ENCODE measurements at places on chromosomes 1 and 21.
A peak's percentile ranks its signal among the peaks of the same experiment; 100 is the strongest.

GRCh38 chr1:232628335-232629249 lies 1.3 kb downstream of the SIPA1L2 start:
- no peak for DNase-seq

DNA sequence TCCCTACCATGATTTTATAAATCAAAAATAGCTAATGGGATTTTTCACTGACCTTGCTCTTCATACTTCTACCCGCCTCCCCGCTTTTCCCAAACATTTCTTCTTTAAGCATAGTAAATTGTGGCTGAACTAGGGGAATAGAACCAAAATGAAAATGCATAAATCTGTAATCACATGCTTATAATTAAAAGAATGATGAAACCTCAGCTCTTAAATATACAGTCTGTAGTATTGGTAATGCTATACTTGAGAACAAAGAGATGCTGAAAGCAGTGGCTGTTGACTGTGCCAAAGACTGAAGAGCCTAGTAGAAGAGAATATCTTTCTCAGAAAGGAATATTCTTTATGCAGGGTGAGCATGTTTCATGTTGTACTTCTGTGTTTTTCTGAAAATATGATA lies 249.1 kb downstream of the GREM2 start:
- no peak for DNase-seq

DNA sequence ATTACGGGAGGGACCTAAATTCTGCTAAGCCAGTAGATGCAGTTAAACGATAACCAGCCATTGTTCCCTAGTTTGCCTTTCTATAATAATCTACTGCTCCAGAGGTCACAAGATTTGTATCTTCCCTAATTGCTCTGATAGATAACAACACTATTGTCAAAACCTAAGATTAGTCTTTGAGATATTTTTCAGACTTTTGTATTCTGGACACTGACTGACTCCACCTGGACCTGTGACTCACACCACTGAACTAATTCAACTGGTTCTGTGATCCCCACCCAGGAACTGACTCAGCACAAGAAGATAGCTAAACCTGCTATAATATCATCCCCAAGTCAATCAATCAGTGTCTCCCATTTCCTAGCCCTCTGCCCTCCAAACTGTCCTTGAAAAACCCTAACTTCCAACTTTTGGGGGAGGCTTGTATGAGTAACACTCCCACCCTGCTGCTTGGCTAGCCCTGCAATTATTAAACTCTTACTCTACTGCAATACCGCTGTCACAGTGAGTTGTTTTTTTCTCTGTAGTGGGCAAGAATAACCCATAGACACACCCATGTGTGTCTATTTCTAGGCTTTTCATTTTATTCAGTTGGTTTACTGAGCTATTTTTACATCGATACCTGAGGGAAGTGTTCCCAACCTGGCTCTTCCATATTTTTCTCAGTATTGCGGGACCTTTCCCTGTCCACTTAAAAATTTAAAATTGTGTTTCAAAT lies 11.2 kb downstream of the KIFAP3 start:
- DNase-seq = no peak

- DNase-seq = no peak
These were observed 53.3 kb downstream of the SPEN start for GRCh38 chr1:15900662-15901279.

- no peak for DNase-seq
These were observed 22.3 kb upstream of the KLHDC8A start for GRCh38 chr1:205379056-205379455.

- DNase-seq = no peak
These were observed 42.2 kb upstream of the KIRREL1 start for GRCh38 chr1:157951230-157951629.

DNA sequence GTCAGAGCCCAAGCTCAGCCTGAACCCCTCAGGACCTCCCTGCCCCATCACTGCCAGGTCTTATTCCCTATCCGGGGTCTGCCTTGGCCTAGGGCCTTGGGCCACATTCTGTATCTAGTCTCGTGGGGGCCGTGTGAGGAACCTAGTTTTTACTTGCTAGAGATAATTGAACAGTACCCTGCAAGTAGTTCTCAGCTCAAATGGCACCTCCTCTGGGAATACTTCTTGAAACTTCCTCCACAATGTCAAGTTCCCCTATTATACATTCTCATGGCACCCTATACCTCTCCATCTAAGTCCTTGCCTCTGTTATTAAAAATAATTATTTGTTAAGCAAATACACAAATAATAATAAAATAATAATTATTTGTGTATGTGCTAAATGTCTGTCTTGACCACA lies 32.9 kb upstream of the CSF1 start:
- no peak for DNase-seq

GRCh38 chr1:86948212-86948611 lies 33.8 kb downstream of the HS2ST1 start:
- DNase-seq = no peak

DNA sequence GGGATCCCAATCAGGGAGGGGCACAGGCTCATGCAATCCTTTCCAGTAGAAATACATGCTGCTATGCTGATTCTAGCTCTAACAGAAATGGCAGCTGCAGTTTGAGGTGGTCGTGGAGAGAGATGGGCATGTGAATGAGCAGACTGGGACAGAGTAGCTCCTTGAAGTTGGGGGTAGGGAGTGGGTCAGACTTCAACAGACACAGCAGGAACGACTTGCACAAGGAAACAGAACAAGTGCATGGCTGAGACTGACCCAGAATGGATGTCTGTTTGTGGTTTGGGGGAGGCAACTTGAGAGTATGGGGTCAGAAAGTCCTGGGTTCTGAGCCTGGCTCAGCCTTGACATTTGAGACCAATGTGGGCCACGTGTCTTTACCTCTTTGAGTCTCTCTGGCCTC lies 25.1 kb upstream of the TRABD2B start:
- peak; percentile 52 for DNase-seq

DNA sequence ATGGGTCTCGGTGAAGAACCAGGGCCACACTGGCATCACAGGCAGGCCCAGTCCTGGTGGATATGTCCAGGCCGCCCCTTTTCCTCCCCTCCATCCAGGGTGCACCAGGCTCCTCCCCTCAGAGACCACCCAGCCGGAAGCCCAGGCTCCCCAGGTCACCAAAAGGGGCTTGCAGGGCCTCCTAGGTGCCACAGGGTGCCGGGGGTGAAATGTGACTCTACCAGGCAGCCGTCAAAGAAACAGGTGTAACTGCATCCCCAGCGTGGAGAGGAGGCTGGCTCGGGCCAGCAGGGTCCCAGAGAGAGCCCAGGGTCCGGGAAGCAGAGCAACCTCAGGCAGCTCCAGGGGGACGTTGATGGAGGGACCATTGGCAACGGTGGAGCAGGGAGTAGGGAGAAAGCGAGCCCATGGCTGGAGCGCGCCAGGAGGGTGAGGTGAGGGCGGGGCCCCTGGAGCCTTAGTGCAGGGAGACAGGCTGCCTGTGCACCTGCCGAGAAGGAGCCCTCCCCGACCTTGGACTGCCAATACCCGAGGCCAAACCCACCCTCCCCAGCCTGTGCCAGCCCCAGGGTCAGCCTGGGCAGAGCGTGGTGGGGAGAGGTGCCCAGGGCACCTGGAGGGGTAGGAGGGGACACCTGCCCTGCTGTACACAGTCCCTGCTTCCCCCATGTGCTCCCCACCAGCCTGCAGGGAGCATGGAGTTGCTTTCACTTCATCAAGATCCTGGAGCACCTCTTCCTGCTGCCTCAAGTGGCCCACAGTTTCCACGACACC lies 48.3 kb upstream of the POFUT2 start:
- DNase-seq = no peak

DNA sequence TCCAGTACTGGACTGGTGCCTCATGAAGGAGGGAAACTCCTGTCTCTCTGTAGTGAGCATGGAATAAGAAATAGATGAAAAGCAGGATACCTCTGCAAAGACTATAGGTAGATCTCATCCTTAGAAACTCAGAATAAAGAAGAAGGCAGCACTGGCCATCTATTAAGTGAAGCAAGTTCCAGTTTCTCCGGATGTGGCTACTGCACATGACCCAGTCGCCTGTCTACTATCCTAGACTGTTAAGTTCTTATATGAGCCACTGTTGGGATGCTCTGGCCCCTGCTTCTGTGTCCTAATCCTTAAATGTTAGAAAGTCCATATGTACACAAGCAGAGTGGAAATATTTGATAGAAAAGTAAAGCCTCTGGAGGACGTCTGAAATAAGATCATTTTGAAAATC lies 2.2 kb downstream of the FASLG start:
- no peak for DNase-seq

DNA sequence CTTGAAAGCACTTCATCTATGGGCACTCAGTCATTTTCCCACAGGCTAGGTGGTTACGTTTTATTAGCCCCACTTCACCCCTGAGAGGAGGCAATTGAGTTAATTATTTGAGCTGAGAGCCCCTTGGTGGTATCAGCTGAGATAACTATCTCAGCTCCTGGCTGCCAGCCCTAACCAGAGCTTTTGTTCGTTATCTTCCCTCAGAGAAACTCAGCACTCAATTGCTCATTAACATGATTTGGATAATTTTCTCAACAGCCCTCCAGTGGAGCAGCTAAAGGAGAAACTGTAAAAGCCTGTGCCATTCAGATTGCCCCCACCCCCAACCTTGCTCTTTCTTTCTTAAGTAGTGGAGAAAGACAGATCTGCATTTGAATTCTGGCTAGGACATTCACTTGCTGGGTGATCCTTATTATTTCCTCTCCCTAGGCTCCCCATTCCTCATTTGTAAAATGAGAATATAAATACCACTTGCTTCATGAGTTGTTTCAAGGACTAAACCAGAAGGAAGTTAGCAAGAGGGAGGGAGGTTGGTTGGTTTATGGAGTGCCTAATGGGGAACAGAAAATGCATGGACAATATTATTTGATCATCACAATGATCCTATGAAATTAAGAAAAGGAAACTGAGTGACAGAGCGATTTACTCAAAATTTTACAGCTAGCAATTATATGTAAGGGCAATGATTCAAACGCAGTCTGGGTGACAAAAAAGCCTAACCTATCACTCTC lies 218.7 kb upstream of the FGGY start:
- no peak for DNase-seq

DNA sequence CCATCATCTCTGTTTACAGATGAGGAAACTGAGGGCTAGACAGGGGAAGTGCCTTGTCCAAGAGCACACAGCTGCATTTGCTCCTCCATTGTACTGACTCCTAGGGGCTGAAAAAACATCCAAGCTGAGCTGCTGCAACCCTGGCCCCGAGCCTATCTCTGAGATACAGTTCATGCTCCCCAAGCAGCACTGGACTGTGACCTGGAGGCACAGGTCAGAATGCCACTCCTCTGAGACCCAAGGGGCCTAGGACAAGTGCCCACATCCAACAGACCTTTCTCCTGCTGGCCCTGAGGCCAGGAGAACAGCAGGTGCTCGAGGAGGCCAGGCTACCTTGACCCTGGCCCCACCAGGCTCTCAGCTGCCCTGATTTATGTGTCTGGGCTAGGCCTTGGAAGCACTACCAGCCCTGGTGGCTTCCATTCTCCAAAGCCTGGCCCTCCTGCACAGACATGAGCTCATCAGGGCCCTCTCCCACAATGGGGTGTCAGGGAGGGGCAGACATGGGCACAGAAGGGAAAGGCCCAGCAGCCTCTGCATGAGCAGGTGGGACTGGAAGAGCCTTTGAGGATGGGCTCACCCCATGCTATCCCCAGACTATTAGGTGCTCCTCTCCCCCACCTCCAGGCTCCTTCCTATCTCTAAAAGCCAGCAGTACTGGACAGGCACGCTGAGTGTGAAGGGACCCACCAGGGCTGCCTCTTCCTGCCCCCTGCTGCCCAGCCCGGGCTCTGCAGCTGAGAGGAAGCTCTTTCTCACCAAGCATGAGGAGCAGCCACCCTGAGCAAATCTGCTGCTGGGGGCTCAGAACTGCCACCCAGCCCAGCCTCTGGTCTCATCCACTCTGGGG lies 18.8 kb downstream of the ADGRB2 start:
- DNase-seq = no peak

DNA sequence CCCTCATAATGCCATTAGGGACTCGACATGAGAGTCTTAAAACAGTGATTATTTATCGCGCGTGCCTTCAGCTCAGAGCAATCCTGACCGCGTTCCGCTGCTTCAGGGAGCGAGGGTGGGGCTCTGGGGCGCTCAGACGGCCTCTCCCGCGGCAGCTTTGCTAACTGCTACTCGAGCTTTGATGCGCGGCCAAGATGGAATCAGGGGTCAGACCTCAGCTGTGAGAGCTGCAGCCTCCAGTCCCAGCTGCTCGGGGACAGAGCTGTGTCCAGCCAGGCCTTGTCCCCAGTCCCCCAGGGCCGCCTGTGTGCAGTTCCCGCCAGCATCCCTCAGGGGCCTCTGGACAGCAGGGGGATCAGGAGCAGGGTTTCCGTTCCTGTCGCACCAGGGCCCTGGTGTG lies 104.6 kb upstream of the TTC34 start:
- no peak for DNase-seq

- DNase-seq = no peak
These were observed 79.8 kb upstream of the CYYR1 start for GRCh38 chr21:26652854-26653253.

- DNase-seq = no peak
These were observed 65.9 kb downstream of the MACF1 start for GRCh38 chr1:39270368-39270767.
